ENCODE measurements at places on chromosomes 7 and 10.
A peak's percentile ranks its signal among the peaks of the same experiment; 100 is the strongest.

- DNase-seq = no peak
Observed at GRCh38 chr10:71392292-71392691, 4.4 kb upstream of the CDH23 start.

DNA sequence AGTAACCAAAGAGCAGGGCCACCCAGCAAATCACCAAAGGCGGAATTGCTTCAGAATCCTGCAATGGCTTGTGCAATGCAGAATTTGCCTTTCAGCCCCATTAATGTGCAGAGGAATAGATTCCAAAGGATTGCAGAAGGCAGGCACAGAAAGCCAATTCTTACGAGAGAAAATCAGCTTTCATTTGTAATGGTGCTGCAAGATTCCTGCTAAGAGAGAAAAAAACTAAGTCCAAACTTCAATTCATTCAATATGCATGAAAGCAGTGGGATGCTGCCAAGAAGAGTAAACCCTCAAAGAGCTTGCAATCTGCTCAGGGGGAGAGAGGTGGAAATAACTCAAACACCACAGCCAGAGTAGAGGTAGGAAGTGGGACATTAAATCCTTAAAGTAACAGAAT is 70.4 kb downstream of the ENO4 start:
- DNase-seq = no peak

- DNase-seq = no peak
Observed at GRCh38 chr7:76346778-76347177, 12.0 kb downstream of the YWHAG start.

- no peak for DNase-seq
Observed at GRCh38 chr7:121034929-121035328, 46.4 kb downstream of the CPED1 start.

DNA sequence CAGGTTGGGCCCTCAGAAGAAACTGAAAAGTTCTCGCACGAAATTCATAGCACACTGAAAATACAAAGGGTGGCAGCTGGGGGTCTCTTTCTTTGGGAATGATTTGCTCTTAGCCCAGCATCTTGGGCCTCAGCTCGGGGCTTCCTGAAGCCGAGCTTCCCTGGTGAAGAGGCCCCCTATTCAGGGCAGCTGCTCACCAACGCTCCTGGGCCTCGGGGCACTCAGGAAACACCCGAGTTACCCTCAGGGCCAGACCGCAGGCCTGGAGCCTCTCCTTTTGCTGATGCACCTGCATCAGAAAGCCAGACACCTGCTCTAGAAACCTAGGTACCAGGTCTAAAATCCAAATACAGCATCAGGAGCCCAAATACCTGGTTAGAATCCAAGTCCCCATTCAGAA is 85.5 kb downstream of the PTPRE start:
- no peak for DNase-seq

DNA sequence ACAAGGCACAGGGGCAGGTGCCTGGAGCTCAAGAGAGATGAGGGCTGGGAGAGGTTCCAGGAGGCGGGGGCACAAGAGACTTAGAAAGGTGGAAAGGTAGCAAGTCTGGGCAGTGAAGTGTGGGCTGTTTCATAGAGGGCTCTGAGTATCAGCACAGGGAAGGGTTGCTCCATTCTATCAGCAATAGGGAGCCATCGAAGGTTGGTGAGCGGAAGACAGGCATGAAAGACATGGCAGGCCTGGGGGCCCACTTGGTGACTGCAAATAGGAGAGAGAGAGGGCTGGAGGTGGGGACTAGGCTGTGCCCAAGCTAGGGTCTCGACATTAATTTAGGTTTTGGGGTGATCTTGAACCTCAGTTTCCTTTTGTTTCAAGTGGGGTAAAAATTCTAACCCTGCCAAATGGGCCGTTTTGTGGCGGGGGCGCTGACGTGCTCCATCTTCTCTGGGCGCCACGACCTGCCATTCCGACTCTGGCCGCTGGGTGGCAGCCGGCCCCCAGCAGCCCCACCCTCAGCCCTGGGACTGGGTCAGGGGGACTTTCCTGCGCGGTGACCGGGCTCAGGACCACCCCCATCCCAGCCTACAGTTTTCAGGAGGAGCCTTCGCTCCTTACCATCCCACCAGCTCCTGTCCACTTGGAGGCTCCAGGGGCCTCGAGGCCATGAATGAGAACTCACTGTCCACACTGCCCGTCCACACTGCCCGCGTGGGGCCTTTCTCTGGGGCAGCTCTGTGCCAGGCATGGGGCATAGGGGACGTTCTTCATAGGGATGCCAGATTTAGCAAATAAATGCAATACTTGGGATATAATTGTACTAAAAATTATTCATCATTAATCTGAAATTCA is 37.2 kb upstream of the PCBD1 start:
- peak; percentile 0 for DNase-seq

- DNase-seq = no peak
Observed at GRCh38 chr10:125018576-125019143, 76.7 kb downstream of the ZRANB1 start.
